ENCODE measurements at places on chromosomes 4 and X.

DNA sequence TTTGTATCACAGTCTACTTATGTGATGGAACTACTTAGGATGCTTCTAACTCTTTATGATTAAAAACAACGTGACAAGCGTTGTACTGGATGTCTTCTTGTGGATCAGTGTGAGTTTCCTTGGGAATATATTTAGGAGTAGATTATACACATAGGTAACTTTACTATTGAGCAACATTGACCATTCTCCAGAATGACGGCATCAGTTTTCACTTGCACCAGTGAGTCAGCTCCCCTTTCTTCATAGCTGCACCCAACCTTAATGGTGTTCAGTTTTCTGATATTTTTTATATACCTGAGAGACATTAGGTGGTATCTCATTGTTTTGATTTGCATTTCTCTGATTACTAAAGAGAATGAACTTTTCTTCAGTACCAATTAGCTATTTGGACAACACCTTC, 343.9 kb downstream of the ADGRL3 start:
- no peak for DNase-seq

DNA sequence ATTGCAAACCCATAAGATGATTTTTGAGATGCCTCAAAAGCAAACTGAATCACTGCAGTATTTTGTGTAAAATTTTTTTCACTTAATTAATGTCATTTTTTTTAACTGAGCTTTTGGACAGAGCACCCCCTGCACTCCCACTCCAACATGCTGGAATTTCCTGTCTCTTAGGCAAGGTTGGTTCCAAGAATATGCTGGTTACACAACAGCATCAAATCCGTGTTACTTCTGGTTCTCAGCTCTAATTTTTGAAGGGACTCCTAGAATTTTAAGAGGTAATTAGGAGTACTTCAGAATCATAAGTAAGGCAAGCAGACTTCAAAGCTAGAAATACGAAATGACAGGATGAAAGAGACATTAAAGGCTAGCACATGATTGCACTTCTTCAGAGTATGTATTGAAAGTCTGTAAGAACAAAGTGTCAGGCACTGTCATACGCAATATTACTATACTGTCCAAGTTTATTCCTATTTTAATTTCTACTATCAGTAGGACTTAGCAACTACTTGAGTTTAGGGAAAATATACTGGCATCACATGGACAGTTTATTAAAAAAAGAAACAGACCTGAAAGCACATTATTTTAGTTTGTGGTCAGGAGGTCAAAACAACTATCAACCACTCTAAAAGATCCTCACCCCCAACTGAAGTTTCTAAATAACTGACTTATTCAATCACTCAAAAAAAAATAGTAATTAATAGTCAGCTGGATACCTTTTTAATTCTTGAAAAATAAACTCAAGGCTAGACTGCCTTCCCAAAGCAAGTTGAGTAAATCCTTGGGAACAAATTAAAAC, 1.6 kb upstream of the JCHAIN start:
- DNase-seq = no peak

DNA sequence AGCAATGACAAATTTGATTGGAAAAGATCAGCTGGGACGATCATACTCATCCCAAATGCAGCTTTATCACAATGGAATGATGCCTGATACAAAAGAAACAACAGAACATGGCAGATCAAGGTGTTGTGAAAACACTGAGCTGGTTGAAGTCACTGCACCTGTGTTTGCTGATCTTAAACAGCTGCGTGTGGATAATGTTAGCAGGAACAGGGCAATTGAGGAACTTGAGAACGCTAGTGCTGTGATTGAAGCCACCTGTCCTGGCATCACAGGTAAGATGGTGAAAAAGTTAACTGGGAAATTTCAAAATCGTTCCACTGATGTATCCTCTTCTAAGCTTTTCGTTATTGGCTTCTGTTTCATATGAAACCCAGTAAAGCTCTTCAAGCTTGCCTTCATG, 27.4 kb upstream of the SOD3 start:
- no peak for DNase-seq

- no peak for DNase-seq
Observed at GRCh38 chr4:46986922-46987638, 6.3 kb downstream of the GABRA4 start.

GRCh38 chr4:23931489-23931830, 41.6 kb upstream of the PPARGC1A start:
- DNase-seq = no peak

All from NCI-H82 (cell line).